ENCODE measurements at places on chromosomes 1 and 21.

GRCh38 chr1:212611000-212611948, 2.7 kb downstream of the ATF3 start:
- DNase-seq = no peak

DNA sequence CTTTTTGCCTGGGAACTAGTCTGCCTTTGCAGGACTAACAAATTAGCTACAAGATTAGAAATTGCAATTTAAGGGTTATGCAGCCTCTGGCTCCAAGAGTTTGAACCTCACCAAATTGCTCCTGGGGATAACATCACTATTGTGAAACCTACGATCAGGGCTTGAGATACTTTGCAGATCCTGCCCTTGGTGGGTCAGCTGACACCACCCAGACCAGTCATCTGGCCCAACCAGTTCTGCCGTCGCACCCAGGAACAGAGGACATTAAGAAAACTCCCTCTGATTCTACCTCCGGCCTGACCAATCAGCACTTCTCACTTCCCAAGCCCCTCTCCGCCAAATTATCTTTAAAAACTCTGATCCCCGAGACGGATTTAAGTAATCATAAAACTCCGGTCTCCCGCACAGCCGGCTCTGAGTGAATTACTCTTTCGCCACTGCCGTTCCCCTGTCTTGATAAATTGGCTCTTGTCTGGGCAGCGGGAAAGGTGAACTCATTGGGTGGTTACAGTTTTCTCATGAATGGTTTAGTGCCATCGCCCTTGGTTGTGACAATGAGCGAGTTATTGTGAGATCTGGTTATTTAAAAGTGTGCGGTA, 32.9 kb upstream of the B3GALT5 start:
- no peak for DNase-seq

DNA sequence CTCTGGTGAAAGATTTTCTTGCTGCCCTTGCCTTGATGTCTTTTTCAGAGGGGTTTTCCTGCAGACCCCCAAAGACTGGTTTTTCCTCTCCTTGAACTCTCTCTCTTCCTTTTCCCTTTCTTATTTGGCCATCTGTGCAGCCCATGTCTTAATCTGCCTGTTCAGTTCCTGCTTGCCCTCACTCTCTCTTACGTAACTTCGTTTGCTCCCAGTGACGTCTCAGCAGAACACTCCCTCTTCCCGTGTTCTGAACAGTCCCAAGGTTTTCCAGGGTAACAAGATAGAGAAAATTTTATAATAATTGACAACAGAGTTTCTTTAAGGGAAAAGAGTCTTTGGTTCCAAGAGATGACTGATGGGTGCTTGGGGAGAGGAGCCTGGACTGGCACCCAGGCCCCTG, 109.1 kb upstream of the LMO4 start:
- DNase-seq = no peak

- no peak for DNase-seq
These were observed 54.1 kb downstream of the PALMD start for GRCh38 chr1:99700020-99700419.

DNA sequence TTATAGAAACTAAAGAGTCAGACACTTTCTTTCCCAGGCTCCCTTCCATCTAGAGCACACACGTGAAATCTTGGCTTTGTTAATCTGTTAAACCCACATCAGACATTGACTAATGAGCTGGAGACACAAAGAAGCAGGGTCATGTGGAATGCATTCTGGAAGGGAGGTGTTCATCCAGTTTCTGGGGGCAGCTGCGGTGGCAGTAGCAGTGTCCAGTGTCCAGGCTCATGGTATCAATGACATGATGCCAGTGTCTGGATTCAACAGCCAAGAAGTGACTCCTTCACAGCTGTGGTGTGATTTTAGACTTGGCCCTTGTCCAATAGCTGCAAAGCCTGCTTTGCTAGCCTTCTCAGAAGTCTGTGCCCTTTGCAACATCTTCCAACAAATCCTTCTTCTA, 95.2 kb downstream of the NTPCR start:
- no peak for DNase-seq

DNA sequence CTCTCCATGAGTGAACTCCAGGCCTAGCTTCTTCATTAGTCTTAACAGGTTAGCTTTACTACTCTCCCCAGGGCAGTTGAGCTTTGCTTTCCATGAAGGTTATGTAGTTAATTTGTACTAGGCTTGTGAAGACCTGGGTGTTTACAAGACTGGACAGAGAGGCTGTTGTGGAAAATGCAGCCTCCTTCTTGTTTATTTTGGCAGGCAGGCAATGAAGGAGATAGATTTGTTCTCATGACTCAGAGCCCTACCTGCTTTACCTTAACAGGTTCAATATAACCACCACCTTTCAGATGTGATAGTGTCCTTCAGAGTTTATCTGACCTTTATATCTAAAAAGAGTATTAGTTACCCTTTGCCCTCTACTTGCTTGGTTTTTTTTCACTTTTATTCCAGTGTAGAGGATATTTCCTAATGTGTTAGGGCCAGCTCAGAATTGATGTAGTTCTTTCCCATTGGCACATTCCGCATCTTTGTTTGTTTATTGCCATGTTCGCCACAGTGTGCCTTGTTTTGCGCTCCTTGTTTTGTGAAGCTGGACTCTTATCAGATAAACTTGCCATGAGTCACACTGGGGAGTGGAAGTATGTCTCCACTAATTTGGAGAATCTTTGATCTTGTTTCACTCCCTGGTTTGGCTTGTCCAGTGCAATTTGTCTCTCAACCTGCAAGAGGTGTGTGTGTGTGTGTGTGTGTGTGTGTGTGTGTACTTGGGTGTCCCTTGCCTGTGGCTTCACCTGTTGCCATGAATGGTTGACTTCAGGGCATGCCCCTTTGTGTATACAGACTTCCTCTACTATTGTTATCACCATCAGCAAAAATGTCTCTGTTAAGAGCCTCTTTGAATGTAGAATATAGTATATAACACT, 87.4 kb upstream of the MACF1 start:
- no peak for DNase-seq

- DNase-seq = peak; percentile 55
These were observed 5.3 kb upstream of the SLC6A9 start for GRCh38 chr1:44036409-44037139.

DNA sequence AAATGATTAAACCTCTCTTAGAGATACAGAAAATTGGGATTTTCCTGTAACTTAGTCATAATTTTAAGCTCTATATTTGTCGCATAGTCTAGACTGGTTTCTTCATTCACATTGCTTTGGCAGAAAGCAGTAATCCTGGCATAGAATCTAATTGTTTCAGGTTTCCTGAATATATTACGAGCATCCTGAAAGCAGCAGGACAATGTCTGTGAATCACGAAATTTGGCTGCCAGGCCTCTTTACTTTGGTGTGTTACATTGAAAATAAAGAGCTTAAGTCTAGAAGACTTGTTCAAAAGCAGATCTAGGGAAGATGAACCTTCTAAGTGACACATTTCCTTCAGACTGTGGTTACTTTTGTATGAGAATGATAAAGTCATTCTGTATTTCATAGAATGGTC, 72.2 kb downstream of the TDRD5 start:
- no peak for DNase-seq

- no peak for DNase-seq
These were observed 438.1 kb downstream of the LMO4 start for GRCh38 chr1:87766737-87767136.

DNA sequence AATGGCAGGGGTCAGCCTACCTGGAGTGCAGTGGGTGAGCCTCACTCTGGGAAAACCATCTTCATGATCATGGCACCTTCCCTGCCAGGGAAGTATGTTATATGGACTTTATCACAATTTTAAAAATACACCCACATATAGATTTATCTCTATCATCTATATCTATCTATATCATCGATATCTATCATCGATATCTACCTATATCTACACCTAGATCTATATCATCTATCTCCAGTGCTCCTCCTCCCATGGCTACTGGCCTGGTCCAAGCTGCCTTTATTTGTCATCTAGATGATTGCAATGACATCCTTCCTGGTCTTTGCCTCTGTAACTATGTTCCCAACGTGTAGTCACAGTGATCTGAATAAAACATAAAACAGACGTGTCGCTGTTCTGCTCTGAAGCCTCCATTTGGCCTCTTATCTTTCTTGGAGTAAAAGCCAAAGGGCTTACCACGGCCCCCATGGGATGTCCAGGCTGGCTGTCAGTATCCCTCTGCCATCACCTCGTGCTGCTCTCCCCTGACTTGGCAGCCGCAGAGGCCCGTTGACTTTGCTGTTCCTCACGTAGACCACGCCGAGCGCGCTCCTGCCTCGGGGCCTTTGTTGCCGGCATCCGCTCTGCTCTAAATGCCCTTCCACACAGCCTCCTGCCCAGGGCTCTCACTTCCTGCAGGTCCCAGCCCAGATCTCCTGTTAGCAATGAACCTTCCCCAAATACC, 20.6 kb upstream of the KIF26B start:
- no peak for DNase-seq

- no peak for DNase-seq
These were observed 216.9 kb upstream of the SAMSN1 start for GRCh38 chr21:14762734-14763694.

GRCh38 chr1:186213225-186213607, 161.8 kb downstream of the TPR start:
- no peak for DNase-seq

GRCh38 chr21:26212220-26212619, 41.6 kb upstream of the APP start:
- no peak for DNase-seq

DNA sequence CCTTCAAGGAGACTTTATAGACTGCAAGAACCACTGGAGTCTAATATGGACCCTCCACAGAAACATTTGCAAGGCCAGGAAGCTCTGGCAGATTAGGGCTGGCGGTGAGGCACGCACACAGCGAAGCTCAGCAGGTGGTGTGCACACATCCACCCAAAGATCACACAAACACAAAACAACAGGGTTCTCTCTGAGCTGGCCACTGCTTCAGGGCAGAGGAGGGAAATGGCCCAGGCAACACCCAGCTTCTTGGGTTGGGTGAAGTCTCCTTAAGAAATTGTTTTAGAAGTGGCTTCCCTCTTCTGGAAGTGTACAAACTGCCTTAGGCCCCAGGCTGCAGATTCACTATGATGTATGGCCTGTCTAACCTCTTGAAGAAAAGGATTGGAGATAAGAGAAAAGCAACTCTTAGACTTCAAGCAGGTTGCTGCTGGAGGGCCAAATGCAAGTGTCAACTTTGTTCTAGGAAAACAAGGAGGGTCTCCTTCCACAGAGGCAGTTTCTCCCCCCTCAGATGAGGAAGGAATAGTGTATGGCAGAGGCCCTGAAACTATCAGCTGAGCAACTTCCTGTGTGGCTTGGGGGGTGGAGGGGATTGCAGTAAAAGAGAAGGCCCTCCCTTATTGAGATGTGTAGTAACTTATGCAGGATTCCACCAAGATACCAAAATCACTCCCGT, 2.0 kb downstream of the RCSD1 start:
- no peak for DNase-seq

DNA sequence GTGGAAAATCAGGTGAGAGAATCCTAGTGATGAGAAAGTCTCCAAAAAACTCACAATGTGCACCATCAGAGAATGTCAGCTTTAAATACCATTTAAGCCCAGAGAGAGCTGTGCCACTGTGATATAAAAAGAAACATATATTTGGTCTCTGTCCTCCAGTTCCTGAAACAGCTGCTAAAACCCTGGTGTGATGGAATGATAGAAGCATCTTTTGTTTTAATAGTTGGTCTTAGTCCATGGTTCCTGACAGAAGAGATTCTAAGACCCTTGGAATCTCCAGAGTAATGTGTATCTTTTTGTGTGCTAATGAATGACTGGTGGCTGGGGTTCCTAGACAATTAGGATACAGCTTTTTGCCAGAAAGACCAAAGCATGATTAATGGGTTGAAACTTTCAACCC, 302.8 kb upstream of the B3GALT2 start:
- no peak for DNase-seq

DNA sequence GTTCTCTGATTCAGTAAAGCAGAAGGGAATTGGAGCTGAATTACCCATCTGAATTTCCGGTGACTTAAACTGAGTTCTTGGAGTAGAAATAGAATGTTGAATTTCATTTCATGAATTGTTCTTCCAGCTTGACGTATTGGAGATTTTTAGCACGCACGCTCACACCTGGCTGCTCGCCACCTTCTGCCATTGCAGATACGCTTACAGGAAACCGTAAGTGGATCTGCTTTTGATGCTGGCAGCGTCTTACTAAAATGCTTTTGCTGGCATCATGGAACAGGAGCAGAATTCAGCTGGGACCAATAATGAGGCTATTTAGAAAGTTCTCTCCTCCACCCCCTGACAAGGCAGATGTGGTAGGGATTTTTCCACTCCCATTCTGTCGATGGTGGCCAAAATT, 17.7 kb upstream of the ELAVL4 start:
- DNase-seq = no peak

- DNase-seq = no peak
These were observed 56.9 kb upstream of the PTGS2 start for GRCh38 chr1:186736971-186737685.

GRCh38 chr1:57590978-57591377, 167.1 kb upstream of the DAB1 start:
- no peak for DNase-seq

DNA sequence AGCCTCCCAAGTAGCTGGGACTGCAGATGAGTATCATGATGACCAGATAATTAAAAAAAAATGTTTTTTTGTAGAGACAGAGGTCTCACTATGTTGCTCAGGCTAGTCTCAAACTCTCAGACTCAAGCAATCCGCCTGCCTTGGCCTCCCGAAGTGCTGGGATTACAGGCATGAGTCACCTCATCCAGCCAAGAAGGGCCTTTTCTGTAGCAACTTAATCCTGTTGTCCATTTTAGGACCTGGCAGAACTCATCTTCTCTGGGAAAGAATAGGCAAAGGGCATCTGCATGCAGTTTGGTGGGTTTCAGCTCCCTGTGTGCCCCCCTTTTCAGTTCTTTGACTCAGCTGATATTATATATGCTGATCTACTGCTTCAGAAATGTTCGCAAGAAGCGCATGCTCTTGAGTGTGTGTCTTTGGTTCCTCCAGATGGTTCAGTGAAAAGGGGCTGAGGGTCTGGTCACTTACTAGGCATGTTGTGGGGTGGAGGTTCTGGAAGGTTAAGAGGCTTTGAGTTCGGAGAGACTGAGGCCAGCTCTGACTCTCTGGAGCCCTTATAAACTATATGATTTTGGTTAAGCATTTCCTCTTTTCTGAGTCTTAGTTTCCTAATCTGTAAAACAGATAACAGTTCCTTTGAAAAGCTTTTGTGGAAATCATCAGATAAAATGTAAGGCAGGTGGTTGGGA, 19.4 kb upstream of the SRSF4 start:
- no peak for DNase-seq

DNA sequence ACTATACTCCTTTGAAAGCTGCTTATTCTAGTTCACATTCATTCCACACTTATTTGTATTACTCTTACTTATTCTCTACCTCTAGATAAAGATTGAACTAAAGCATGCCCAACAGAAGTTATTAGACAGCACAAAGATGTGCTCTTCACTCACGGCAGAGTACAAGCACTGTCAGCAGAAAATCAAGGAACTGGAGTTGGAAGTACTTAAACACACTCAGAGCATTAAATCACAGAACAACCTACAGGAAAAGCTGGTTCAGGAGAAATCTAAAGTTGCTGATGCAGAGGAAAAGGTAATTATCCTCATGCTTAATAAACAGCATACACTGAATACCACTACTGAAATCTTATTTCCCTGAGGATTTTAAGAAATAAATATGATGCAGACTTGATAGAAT, 81.3 kb upstream of the PPIH start:
- no peak for DNase-seq

GRCh38 chr1:212286556-212287131, 1.4 kb downstream of the PPP2R5A start:
- no peak for DNase-seq
